Thyroid gland (tissue), 4 donors: ENCODE measurements at places on chromosomes 13 and 19. TPM values are rescaled to one million over a fixed set of nuclear protein-coding genes. Genes with fewer than 3 reads are reported as not detected.
A peak's percentile ranks its signal among the peaks of the same experiment; 100 is the strongest.

Gene CEACAM7
- total RNA-seq, result not detected

DNA sequence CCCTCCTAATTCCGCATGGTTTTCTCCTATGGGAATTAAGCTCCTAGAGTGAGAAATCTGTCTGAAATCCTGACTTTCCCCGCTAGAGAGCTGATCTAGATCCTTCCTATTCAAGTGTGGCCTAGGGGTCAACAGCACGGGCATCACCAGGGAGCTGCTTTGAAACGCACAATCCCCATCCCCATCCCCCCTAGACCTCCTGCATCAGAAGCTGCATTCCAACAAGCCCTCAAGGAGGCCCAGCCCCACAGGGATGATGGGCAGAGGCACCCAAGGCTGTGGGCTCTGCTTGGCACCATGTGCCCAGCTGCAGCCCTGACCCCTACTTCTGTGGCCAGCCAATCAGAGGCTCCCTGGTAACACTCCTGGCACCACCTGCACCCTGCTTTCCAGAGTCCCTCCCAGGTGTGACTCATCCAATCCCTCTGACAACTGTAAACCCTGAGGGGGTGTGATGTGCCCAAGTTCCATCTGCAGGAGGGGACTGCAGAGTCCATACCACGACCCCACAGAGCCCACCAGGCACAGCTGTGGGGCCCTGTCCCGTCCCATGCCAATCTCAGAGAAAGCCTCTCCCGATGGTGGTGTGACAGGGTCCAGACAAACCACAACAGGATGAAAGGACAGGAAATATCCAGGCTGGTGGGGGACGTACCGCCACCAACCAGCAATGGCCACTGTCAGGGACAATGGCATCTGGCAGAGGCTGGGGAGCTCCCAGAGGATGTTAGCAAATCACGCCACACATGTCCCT, 19.8 kb upstream of the SLC35E1 start:
- DNase-seq, result no peak
- H3K4me3 ChIP-seq, result no peak overlapping the region
- H3K4me1 ChIP-seq, result peaks cover 69% of the 10 kb centered on the region
- no peaks in the 10 kb centered on the region for H3K36me3 ChIP-seq

DNA sequence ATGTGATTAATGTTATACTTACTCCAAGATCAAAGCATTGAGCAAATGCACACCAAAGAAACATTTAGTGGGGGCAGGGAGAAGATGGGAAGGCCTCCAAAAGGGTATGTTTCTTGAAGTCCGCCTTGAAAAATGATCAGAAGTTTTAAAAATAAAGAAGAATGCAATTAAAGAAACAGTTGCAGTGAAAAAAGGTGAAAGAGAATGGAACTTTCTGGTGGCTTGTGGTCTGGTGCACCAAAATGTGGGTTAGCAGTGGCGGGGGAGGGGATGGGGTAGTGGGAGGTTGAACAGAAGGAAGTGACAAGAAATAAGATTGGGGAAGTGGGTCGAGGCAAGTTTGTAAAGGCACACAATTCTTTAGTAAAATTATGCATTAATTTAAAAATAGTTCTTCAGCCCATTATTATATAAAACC, 2.5 kb downstream of the LCP1 start:
- H3K36me3 ChIP-seq, result no peaks in the 10 kb centered on the region
- H3K4me3 ChIP-seq, result no peak overlapping the region
- peak; percentile 25 for DNase-seq
- H3K27ac ChIP-seq, result no peak overlapping the region
- no peaks in the 10 kb centered on the region for H3K27me3 ChIP-seq
- H3K4me1 ChIP-seq, result no peaks in the 10 kb centered on the region

DNA sequence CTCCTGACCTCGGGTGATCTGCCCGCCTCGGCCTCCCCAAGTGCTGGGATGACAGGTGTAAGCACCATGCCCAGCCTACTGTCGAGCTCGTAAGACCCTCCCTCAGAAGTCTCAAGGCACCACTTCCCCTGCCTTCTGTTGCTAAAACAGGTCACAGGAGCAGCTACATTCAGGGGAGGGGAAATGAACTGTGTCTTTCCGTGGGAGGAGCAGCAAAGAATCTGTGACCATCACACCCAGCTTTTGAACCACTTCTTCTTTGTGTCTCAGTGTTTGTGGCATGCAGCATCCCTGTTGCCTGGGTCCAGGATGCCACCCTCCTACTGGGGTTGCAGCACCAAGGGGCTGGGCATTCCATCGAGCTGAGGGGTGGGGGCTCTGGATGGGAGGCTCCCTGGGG, 7.7 kb upstream of the CSNK1G2 start:
- H3K4me1 ChIP-seq, result peaks cover 5% of the 10 kb centered on the region
- no peak overlapping the region for H3K4me3 ChIP-seq
- H3K27ac ChIP-seq, result no peak overlapping the region
- DNase-seq, result no peak
- no peaks in the 10 kb centered on the region for H3K36me3 ChIP-seq

- peaks cover 55% of the 10 kb centered on the region for H3K36me3 ChIP-seq
- H3K27ac ChIP-seq, result no peak overlapping the region
- no peak for DNase-seq
- H3K4me3 ChIP-seq, result no peak overlapping the region
These were observed 11.0 kb downstream of the ACTMAP start for GRCh38 chr19:40739030-40739839.

- peaks cover 45% of the 10 kb centered on the region for H3K4me1 ChIP-seq
- peaks cover 4% of the 10 kb centered on the region for H3K36me3 ChIP-seq
- H3K27ac ChIP-seq, result no peak overlapping the region
- no peaks in the 10 kb centered on the region for H3K27me3 ChIP-seq
- no peak for DNase-seq
- H3K4me3 ChIP-seq, result no peak overlapping the region
These were observed 22.8 kb downstream of the RFX1 start for GRCh38 chr19:13983213-13983889.

DNA sequence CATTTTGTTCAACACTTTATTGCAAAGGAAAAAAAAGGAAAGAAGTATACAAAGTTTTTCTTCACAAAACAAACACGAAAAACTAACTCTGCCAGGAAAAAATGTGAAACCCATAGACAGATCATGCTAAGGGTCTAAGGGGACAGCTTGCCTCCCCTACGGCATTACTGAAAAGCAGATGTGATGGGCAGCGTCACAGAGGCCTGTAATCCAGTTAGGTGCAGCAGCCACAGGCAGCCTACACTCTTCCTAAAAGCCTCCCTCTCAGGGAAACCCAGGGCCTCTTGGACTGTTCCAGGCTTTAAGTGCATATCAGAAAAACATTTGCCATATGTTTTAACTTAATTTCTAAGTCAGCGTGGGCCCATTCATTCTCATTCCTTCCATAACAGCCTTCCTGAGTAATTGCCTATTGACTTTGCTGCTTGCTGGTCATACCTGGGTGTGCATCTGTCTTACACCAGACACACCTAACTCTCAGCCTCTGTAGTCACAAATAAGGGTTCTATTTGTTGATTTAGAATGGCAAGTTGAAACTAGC, 135.7 kb upstream of the SERP2 start:
- H3K4me3 ChIP-seq, result no peak overlapping the region
- H3K27ac ChIP-seq, result peak overlapping the region; percentile 93
- H3K4me1 ChIP-seq, result peaks cover 52% of the 10 kb centered on the region
- DNase-seq, result no peak
- H3K36me3 ChIP-seq, result no peaks in the 10 kb centered on the region
- H3K27me3 ChIP-seq, result no peaks in the 10 kb centered on the region

- no peak for DNase-seq
- H3K36me3 ChIP-seq, result no peaks in the 10 kb centered on the region
- peaks cover 7% of the 10 kb centered on the region for H3K4me1 ChIP-seq
- no peak overlapping the region for H3K27ac ChIP-seq
- no peaks in the 10 kb centered on the region for H3K27me3 ChIP-seq
These were observed 150.3 kb downstream of the KATNAL1 start for GRCh38 chr13:30156826-30157615.

DNA sequence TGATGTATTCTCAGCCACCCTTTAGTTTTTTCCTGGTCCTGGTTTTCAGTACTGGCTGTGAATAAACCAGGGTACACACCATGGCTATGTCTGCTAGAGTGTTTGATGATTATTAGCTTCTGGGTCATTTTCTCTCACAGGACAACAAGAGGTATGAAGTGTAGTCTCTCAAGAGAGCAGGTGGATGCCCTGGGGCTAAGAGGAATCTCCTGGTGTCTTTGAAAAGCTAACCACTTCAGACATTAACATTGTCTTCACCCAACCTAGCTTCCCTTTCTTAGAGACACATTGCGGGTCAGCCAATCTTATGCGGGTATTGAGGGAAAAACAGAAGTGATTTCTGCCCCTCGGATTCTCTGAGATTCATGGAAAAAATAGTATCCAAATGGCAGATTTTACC, 1.6 kb downstream of the ZNF730 start:
- H3K4me1 ChIP-seq, result no peaks in the 10 kb centered on the region
- H3K4me3 ChIP-seq, result no peak overlapping the region
- no peak for DNase-seq
- H3K27me3 ChIP-seq, result no peaks in the 10 kb centered on the region
